ENCODE measurements at places on chromosomes 1 and 21.

DNA sequence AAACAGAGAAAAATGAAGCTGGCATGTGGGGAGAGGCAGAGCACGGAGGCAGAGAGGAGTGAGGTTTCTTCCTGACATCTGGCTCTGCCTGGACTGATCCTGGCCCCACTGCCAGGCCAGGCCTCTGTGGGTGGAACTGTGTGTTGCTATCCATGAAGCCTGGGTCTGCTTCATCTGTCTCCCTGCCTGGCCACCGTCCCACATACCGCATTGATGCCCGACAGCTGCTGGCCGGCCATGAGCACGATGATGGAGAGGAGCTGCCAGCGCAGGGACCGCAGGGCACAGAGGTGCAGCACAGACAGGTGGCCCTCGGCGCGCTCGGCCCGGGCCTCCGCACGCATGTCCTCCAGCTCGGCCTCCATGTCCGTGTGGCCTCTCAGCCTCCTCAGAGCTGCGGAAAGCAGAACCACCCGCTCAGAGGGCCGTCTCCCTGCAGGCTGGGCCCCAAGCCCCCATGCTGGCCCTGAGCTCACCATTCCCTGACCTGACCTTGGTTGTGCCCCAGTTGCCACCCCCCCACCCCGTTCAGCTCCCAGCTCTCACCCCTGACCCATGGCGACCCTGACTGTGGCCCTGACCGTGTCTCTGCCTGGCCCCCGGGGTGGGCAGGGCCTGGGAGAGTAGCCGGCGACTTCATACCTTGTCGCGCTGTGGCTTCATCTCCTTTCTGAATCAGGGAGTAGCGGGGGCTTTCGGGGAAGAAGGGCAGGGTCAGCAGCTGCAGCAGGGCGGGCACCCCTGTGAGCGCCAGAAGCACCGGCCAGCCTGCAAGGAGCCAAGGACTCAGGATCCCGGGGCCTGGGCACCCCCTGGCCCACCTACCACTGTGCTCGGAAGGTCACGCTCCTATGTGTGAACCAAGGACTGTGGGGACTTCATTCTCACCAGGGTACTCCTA lies 11.5 kb downstream of the SLC2A7 start:
- no peak for DNase-seq

GRCh38 chr1:168321945-168322344 lies 41.3 kb downstream of the TBX19 start:
- no peak for DNase-seq

- DNase-seq, result no peak
Measured at GRCh38 chr1:173050865-173051264, at the start of gene TNFSF18. TNFSF18 (minus strand) TSS chr1:173050941; CDS start chr1:173050896, 45 bp downstream.

DNA sequence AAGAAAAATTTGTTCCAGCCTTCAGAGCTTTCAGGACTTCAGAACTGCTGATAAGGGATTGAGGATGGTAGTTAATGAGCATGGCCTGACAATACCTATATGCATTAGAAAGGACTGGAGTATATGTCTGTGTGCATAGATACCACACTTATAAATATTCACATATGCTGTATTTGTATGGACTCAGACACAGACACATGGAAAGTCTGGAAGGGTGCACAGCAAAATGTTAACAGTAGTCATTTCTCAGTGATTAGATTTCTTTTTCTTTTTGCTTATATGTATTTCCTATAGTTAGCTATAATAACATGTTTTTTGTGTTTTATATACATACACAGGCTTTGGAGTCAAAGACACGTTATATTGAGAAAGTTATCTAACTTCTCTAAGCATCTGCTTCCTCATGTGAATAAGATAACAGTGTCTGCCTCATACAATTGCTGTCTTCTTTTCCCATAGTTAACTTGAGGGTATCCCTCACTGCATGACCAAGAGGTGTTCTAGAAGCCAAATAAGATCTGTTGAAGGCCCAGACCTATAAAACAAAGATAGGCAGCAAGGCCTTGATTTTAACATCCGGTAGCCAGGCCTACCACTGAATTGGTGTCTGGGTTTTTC lies 31.3 kb downstream of the INPP5B start:
- DNase-seq, result no peak

GRCh38 chr1:173195596-173196088 lies 11.5 kb downstream of the TNFSF4 start:
- DNase-seq, result no peak

- no peak for DNase-seq
Measured at GRCh38 chr1:211492511-211493132, 660 bp upstream of the RD3 start.

All from stimulated activated CD8-positive, alpha-beta memory T cell treated with anti-CD3 and anti-CD28 coated beads, Interleukin-15, amount 100 ng/mL, for 4 hours (primary cell).